ENCODE measurements at places on chromosomes 3 and 15.

GRCh38 chr3:161559177-161559998 lies 62.8 kb downstream of the OTOL1 start:
- DNase-seq: no peak

DNA sequence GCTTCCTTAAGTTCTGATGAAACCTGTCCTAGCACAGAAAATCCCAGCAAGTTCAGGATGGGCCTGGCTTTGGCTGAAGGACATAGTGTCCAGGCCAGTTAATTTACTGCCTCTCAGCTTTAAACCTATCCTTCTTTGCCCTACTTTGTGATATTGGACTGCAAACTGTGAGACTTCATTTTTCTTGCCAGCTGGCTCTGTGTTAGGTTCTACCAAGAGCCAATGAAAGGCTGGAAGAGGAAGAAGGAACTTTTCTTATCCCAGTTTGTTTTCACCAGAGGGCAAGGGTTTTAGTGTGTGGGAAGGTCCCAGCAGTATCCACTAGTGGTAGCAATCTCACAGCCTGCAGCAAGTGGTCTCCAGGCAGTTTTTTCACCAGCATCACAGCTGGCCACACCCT lies 18.2 kb downstream of the DCUN1D1 start:
- no peak for DNase-seq

DNA sequence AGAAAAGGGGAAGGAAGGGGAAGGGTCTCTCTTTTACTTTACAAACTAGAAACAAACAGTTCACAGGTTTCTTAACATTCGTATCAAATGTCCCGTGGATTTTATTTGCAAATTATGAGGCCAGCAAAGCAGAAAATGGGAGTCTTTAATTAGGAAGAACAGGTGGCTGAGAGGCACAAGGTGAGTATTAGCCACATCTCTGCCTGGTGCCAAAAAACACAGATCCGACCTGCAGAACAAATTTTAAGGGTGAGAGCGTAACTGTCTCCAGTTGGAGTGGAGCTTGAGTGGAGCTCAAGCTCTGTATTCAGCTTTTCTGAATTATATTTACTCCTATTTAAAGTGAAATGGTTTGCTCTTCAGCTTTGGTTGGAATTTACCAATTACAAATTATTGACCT lies 1004.9 kb downstream of the FHIT start:
- DNase-seq: no peak

GRCh38 chr3:60588806-60589205 lies 662.4 kb downstream of the FHIT start:
- DNase-seq: no peak

- DNase-seq: no peak
Measured at GRCh38 chr15:98690272-98690950, 42.1 kb downstream of the IGF1R start.

DNA sequence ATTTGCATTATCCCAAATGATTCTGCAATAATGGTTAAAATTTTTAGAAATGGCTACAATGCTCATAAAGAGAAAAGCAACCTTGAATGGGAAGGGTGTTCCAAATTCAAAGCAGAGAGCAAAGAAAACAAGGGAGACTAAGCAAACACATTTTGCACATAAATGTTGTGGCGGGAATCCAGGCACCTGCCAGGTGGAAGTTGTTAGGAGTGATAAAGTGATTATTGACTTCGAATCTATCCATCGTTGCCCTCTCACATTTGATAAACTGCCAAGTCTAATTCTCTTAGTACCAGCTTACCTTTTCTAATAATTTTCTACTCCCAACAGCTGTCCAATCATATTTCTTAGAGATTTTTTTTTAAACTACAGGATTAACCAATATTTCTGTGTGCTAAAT lies 244.5 kb downstream of the CACNA2D3 start:
- DNase-seq: no peak

DNA sequence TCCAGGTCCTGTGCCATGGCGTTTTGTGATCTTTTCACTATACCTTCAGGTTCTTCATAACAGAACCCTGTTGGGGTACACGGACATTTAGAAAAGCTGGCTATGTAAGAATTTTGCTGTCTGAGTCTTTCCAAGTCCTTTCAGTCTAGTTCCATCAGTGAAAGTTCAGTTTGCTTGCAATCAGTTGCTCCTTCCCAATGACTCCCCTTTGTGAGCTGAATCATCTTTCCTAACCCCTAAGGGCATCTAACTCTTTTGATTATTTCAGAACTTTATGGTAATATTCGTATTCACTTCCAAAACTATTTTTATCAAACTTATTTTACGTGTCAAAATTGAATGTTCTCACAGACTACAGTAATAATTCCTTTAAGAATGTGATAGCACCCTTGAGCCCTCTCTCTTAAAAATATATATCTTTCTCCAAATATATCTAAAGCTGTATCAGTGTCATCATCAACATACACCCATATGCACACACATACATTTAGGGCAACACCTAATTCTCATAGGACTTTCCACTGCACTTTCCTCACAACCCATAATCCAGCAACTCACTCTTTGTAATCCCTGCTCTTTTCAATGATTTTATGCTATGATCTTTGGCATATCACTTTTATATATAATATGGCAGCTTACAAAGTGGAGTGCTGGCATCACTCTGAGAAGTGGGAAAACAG lies 263.7 kb downstream of the GBE1 start:
- no peak for DNase-seq

GRCh38 chr15:31465083-31465955 lies 138.7 kb downstream of the KLF13 start:
- DNase-seq: no peak

DNA sequence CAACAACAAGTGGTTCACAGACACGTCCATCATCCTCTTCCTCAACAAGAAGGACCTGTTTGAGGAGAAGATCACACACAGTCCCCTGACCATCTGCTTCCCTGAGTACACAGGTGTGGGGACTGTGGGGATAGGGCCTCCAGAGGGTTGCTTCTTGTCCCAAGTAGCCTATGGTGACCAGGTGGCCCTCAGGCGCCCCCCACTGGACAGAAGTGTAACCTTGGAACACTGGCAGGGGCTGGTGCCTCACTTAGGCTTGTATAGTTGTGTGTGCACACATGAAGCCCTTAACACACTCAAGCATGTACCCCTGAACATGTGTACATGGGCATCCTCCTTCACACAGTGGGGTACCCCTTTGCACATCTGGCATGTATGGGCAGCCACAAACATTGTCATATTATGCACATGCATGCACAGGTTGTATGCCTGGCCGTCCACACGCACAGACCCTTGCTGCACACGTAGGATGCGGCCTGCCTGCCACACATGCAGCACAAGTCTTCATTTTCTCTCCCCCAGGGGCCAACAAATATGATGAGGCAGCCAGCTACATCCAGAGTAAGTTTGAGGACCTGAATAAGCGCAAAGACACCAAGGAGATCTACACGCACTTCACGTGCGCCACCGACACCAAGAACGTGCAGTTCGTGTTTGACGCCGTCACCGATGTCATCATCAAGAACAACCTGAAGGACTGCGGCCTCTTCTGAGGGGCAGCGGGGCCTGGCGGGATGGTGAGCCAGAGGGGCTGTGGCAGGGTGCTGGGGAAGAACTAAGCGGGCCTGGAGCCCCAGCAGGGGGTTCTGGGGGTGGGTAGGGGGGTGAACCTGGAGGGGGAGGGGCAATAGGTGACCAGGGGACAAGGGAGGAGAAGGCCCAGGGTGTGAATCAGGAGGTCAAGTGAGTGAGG lies 11.7 kb upstream of the SEMA3B start:
- no peak for DNase-seq

DNA sequence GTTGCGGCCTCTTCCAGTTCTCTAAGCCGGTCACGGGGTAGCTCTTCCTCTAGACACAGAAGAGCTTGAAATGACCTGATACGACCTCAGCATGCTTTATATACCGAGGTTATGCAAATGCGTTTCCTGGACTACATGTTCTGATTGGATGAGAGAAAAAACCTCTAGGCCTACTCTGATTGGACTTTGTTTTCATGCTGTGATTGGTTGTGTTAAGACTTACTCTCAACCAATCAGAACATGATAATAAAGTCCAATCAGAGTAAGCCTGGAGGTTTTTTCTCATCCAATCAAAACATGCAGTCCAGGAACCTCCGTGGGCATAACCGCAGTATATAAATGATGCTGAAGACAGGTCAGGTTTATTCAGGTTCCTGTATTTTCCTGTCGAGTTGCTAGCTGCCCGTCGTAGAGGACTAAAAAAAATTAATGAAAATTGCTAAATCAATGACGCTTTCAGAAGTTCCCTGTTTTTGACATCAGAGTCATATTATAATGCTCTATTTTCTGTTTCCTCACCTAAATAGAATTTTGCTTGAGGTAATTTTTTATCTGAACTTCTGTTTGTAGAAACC lies 177.4 kb downstream of the POTEB3 start:
- no peak for DNase-seq

- DNase-seq: no peak
Measured at GRCh38 chr3:2771193-2771592, 339.0 kb downstream of the IL5RA start.

DNA sequence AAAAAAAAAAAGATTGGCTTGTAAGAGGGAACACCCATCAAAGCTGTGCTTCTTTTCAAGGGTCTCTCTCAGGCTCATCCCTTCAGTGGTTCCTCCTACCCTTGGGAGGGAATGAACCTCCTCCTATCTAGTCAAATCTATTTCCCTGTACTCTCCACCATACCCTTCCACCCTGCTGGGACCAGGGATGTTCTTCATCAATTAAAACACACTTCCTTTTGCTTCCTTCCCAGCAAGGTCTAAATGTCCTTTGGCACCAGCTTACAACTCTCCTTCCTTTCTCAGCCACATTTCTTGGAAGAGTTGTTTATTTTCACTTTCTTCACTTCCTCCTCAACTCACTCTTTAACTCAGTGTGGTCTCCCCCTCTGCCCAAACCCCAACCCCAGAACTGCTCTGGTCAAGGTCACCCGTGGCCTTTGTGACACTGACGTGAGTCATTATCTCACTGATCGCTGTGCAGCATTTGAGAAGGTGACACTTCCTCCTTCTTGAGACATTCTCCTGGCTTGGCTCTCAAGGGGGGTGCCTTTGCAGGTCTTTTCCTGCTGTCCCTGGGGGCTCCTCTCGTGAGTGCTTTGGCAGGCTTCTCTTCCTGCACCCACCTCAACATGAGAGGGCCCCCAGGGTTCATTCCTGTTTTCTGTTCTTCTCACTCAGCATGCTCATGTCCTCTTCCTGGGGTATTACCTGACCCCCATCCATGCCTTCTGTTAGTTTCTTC lies 210.5 kb upstream of the TLE3 start:
- DNase-seq: peak; percentile 6

- DNase-seq: no peak
Measured at GRCh38 chr3:4376499-4376898, 73.3 kb downstream of the SETMAR start.

DNA sequence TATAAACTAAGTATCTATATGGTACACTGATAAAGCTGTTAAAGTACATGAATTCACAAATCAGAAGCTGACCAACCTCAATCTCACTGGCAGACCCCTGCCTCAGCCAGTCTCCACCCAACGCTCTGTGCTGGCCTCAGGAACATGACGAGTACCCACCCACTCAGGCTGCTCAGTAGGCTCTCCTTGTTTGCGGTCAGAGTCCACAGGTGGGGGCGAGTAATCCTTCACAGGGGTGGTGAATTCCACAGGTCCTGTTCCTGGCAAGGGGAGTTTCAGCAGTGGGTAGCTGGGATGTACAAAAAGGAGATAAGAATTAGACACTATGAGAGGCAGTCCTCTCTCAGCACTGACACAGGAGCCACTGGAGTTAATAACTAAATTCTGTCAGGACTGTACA lies 40.9 kb downstream of the SCAP start:
- DNase-seq: no peak

DNA sequence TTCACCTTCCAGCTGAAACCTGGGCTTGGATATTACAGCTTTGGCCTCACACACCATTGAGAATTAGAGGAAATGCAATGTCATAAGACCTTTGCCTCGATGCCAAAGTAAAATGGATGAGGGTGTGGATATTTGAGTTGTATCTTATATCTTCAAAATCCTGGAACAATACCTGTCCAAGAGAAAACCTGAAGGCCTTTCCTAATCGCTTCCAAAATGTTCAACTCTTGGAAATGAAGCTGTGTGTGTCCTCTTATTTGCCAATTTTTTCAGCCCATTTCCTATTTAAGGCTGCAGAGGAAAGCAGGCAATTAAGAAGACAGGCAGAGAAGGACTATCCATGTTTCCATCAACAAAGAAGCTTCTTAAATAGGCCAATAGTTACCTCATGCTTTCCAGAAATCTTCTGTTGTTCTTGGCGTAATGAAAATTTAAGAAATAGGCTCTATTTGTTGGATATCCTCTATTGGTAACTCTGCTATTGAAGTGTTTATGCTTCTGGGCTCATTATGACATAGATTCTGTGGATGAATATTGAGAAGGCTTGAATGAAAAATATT lies 99.5 kb upstream of the ZBTB20 start:
- DNase-seq: no peak

DNA sequence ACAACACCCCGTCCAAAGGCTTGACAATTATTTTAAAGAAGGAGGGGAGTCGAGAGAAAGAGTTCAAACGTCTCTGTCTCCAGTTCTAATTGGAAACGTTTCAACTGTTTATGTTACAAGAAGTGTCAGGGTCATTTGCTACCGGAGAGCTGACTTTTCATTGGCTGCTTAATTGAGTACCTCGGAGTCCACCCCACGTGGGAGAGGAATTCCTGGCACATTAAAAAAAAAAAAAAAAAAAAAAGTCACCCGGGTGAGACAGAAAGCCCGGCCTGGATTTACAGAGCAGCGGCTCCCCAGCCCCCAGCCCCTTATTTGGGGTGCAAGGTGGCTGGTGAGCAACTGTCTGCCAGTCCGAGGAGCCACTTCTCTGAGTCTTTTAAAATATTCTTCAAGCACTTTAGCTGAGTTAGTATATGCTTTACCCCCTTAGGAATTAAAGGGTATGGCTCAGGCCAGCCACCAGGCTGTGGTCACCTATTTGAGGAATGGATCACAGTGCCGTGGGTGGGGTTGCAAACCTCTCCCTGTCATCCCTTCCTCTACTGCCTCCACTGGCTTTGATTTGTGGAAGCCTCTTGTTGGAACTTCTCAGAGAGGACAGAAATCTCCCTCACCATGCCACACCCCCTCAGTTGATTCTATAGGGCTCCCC lies 3.9 kb upstream of the TLE3 start:
- no peak for DNase-seq

DNA sequence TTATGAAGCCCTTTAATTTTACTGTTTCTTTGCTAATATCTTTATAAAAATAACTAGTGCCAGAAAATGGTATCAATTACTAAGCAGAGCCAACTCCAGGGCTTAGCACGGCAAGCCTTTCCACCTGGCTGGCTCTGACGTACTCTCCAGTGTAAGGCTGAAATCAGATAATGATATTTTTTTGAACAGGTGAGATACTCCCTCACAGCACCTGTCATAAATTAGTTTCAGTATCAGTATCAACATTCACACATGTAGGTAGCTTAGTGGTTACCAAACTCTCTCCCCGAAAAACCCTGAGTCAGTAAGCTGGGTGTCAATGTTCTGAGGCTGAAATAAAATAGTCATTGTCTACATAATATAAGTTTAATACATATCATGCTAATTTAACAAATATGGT lies 710.1 kb downstream of the SQOR start:
- DNase-seq: no peak

- DNase-seq: no peak
Measured at GRCh38 chr3:129605203-129605921, 1.1 kb downstream of the PLXND1 start.

DNA sequence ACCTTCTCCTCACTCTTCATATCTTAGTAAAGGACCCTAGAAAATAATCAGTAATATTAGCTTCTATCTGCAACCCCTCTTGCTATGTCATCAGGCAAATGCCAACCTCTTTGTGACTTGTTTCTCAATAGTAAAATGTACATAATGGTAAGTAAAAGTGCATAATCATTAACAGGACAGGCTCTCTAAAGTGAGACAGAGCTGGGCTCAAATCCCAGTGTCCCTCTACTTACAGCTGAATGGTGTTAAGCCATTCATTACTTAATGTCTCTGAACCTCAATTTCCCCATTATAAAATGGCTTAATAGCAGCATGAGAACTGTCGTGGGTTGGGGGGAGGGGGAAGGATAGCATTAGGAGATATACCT lies 62.6 kb upstream of the ATP11B start:
- DNase-seq: no peak

All from activated gamma-delta T cell treated with anti-CD3 and anti-CD28 coated beads, Interleukin-2, amount 50 U/mL, for 16 hours (primary cell).